ENCODE measurements at places on chromosomes 3 and 15.

- DNase-seq = no peak
Observed at GRCh38 chr15:87267798-87268197, 988.7 kb downstream of the NTRK3 start.

DNA sequence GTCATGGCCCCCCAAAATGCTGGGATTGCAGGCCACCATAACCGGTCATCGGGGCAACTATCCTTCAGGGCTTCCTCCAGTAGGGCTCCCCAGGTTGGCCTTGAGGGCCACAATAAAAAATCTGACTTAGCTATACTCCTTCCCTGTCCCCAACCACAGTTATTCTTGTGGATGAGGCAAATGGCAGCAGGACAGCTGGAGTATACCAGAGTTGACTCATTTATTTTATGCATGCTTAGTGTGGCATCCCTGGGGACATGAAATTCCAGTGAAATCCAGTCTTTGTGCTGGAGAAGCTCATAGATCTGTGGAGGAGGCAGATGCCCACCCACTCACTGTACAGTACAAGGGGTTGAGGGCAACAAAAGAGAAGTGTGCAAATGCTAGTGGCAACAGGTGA is 109.5 kb downstream of the RORA start:
- DNase-seq = no peak

- no peak for DNase-seq
Observed at GRCh38 chr3:42684632-42685362, 540 bp upstream of the KLHL40 start.

GRCh38 chr15:89333959-89334509 is 590 bp downstream of the POLG start:
- DNase-seq = no peak

- no peak for DNase-seq
Observed at GRCh38 chr15:69064649-69065048, 50.2 kb downstream of the NOX5 start.

- DNase-seq = no peak
Observed at GRCh38 chr15:89587955-89588354, 12.7 kb downstream of the TICRR start.

- no peak for DNase-seq
Observed at GRCh38 chr15:56613811-56614210, 119.5 kb downstream of the ZNF280D start.

GRCh38 chr3:169871129-169871886 is 1.6 kb upstream of the LRRC31 start:
- DNase-seq = no peak

DNA sequence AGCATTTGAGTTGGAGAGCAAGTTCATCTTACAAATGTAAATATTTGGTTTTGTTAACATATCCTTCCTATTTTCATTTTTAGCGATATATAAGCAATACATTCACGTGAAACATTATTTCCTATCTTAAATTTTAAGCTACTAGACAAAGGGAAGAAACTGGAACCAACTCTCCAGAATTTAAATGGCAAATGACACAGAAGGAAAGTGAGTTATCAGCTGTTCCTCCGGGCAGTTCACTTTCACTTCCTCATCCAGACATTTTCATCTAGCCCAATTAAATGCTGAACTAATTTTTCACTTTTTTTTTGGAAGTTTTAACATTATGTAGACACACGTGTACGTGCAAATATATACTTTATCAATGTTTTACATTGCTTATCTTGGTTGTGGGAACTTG is 58.7 kb downstream of the MORC1 start:
- DNase-seq = no peak

DNA sequence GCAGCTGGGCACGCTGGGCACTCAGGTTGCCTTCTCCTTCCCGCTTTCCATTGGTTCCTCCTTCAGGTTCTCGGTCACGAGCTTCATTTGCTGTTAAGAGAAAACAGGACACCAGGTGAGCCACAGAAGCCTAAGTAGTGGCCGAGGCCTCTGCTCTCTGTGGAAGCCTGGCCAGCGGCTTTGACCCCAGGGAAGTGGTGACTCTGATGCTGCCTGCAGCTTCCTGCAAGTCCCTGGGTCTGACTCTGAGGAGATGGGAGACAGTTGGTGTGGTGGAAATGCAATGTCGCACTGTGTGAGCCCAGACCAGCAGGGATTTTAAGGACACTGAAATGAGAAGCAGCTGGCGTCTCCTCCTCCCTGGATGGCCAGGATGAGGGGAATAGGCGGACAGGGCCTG is 80.5 kb downstream of the SNRK start:
- no peak for DNase-seq
